Body of pancreas (tissue), 4 donors: ENCODE measurements at places on chromosomes 3 and 15.

DNA sequence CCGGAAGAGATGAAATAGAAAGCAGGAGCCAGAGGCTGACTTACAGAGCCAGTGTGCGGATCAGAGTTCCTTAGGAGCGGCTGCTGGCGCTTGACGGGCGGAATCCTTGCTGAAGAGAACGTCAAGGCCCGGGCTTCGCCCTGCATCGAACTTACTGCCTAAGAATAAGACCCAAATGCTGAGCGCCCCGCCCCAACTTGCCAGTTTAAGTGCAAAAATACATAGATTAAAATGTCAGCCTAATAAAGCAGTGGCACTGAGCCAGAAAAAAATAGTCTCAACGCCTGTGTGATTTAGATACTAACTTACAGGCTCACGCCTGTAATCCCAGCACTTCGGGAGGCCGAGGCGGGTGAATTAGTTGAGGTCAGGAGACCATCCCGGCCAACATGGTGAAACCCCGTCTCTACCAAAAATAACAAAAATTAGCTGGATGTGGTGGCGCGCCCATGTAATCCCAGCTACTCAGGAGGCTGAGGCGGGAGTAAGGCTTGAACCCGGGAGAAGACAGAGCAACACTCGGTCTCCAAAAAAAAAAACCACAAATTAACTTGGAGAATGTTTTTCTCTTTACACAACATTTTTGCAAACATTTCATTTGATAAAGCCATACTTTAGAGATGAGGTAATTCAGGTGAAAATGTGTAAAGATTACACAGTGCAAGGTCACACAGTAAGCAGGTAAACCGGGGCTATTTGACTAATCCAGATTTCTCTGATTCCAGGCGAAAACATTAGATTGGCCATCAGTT, 1.2 kb upstream of the UBP1 start:
- peak; percentile 18 for DNase-seq

DNA sequence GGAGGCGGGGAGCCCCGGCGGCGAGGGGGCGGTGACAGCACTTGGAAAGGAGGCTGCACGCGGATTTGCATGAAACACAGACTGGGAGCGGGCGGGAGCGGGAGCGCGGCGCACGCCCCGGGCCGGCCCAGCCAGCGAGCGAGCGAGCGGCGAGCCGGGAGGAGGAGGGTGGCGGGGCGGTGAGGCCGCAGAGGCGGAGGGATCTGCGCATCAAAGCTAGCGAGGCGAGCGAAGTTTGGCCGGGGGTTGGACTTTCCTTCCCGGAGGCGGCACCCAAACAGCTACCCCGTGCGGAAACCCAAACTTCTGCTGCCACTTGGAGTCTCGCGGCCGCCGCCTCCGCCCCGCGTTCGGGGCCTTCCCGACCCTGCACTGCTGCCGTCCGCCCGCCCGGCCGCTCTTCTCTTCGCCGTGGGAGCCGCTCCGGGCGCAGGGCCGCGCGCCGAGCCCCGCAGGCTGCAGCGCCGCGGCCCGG, at the start of gene SMAD3:
Gene SMAD3 (plus strand): TSS at position 72 of the 475 bp plus-strand sequence. CDS start 553 bp downstream, outside the sequence.
- DNase-seq: peak; percentile 93

DNA sequence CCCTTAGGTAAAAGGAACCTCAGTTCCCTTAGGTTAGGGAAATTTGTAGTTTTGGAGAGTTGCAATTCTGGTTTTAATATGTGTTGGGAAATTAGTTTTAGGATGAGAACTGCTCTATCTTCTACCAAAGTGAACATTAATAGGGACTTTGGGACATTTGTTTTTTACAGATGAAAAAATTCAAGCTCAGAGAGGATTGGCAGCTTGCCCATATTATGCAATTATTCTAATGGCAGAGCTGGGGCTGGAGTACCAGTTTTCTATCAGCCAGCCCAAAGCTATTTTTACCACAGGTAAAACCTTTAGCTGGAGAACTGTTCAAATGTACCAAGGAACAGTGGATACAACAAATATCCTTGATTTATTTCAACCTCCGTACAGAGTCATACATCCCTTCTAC, 127.0 kb downstream of the CPNE4 start:
- DNase-seq: no peak

GRCh38 chr3:118973050-118973449, 61.6 kb downstream of the IGSF11 start:
- peak; percentile 31 for DNase-seq

DNA sequence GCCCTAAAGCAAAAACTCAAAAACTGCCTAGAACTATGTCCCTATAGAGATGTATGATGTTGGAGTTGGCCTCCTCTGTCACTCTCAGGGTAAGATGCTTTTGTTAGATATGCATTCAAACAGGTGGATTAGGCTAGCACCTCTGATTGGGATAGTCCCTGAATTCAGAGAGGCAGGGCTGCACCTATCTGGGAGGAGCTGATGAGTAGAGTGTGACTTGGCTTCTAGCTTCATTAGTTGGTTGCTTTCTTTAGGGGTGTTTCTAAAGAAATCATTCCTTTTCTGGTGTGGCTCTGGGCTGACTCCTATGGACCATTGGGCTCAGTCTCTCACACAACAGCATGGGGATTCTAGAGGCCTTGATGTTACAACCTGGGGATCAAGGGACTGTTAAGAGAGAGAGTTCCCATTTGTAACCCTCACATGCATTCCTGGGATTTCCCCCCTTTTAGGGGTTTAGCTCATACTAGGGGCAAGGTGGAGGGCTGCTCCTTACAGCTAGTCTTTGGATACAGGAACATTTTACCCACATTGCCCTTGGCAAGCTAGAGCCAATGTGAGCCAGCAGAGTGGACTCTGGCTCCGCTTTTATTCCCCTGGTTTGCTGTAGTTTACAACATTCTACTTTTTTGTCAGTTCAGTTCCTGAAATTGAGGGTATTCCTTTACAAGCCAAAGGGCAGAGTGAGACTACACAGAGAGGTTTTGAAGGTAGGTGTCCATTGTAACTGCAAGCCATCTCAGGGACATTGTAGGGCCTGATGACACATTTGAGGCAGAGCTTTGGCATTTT, 7.5 kb downstream of the ZNF592 start:
- no peak for DNase-seq

GRCh38 chr3:146326875-146327543, 76.1 kb upstream of the PLSCR4 start:
- peak; percentile 41 for DNase-seq

- DNase-seq: no peak
Measured at GRCh38 chr3:14632442-14632930, 19.1 kb upstream of the CCDC174 start.

GRCh38 chr3:36803091-36803791, 38.9 kb upstream of the DCLK3 start:
- DNase-seq: no peak

- no peak for DNase-seq
Measured at GRCh38 chr3:10492364-10493201, 12.8 kb downstream of the ATP2B2 start.

GRCh38 chr3:23239211-23240068, 36.3 kb downstream of the UBE2E2 start:
- DNase-seq: no peak

DNA sequence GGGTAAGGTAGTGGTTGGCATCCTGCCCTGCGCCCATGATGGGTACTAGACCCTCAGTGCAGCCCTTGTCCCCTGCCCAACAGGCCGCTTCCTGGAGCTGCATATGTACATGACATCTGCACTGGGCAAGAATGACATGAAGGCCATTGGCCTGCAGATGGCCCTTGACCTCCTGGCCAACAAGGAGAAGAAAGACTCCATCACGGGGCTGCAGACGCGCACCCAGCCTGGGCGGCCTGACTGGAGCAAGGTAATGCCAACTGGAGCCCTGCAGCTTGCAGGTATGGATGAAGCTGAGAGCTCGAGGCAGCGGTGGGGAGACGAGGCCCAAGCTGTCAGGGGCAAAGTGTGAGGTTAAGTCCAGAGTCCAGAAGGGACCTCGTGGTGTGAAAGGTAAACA, 40.8 kb downstream of the NOX5 start:
- no peak for DNase-seq

DNA sequence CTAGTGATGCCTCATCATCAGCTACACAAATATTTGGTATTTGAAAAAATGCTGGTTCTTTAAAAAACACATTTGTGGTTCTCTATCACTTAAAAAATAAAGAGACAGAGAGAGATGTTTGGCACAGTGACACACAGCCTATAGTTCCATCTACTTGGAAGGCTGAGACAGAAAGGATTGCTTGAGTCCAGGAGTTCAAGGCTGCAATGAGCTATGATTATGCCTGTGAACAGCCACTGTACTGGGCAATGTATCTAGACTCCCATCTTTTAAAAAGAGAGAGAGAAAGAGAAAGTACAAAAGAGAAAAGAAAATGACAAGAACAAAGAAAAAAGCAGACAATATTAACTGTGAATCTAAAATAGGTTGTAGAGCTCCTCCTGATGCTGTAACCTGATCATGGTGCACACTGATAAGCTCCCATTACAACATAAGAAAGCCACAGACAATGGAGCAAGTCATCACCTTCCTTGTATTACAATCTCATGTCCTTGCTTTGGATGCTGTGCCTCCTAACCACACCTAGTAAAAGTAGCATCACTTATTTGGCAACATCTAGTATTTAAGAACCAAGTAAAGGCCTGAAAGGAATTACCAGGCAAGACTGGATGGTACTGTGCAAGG, 31.7 kb upstream of the MAP4 start:
- no peak for DNase-seq

DNA sequence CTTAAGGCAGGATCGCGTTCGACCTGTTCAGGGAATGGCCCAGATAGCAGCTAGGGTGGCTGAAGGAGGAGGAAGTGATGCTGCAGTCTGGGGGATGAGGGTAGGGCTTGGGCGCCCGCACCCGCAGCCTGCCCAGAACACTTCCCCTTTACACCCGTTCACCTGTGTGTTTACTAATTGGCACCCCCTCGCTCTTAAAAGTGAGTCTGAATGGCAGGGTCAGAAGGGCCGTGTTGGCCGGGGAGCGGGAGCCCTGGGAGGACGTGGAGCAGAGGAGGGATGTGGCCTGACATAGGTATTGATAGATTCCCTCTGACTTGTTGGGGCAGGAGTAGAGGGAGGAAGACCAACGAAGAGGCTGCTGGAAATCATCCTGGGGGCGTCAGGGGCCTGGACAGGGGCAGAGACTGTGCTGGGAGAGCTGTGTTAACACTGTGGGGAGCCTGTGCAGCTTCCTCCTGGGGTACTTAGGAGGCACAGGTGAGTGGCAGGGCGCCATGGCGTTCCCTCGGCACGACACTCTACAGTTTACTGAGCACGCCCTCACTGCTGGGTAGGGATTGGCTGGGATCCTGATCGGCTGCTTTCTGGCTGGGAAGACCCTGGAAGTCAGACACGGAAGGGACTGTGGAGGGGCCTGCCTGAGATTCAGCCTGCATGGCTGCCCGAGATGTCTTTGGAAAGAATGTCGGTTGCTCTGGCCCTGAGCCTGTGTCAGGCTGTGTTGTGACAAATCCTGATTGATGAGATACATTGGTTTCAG, 51.7 kb downstream of the SLC6A6 start:
- DNase-seq: no peak
